ENCODE measurements at places on chromosomes 3 and 15.

GRCh38 chr3:138227650-138228049, 40.5 kb downstream of the ARMC8 start:
- DNase-seq = no peak

DNA sequence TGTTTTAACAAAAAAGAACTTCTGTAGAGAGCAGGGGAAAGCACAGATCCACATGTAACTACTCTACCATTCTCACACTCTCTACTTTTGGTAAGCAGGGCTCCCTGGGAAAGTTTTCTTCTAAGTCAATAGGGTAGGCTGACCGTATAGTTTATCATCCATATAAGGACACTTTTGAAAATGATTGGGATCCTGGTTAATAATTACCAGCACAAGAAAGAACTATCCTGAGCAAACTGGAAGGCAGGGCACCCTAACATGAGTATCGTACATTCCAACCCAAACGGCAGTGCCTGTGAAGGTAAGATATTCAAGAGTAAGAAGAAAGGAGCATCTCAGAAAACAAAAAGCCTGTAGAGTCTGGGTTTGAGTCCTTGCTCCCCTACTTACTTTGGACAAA, 22.1 kb downstream of the SUSD5 start:
- DNase-seq = no peak

DNA sequence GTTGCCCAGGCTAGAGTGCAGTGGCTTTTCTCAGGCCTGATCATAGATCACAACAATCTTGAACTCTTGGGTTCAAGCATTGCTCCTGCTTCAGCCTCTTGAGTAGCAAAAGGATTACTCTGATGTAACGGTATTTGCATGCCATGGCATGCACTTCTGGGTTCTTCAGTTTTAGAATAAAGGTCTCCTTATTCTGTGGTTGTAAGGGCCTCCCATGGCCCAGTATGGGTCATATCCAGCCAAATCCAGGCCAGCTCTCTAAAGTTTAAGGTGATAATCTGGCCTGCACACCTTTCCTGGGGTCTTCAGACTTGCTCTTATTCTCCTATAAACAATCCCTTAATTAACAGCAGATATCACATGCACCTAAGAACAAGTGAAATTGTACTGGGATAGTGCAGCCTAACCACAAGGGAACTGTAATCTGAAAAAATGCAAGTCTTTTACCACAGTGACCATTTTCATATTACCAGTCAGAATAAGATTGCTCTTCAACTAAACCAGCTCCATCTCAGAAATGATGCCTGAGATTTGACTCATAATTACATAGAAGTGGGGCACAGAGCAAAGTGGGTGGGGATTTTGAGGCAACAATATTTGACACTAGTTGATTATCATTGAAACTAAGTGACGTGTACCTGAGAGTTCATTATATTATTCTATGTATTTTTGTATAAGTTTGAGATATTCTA, 25.4 kb downstream of the COMMD2 start:
- no peak for DNase-seq

GRCh38 chr15:37789881-37790280, 144.6 kb upstream of the TMCO5A start:
- DNase-seq = no peak

- DNase-seq = no peak
Observed at GRCh38 chr3:161689584-161690298, 193.1 kb downstream of the OTOL1 start.

DNA sequence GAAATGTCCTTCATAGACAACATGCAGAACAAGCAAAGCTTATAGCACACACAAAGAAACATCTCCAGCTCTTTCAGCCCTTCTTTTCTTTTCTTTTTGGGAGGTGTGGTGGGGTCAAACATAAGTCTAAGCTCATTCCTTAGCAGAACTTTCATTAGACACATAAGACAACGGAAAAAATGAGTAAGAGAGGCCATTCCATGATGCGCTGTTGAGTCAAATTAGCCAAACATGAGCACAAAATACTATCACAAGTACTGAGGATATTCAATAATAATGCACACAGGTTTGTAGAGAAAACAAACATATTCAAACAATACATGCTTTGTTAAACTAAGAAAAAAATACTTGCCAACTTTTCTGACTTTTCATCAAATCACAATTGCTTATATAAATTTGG, 83.0 kb downstream of the PLOD2 start:
- no peak for DNase-seq

DNA sequence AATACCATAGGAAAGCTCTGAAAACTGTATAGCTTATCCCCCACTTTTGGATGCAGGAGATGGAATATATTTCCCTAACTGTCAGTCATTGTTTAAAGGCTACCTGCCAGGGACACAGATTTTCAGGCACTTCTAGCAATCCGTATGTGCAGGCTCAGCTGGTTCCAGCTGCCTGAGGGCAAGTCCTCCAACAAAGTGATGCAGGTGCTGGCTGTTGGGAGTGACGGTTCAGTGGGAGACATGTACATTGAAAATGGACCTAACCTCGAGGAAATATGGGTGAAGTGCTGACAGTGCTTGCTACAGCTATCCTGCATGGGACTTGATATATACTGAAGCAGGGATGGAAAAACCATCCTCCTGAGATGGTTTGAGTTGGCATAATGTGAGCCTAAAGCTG, 153.1 kb upstream of the GAP43 start:
- DNase-seq = no peak

- no peak for DNase-seq
Observed at GRCh38 chr15:94677202-94677790, 445.9 kb downstream of the MCTP2 start.

GRCh38 chr3:72820415-72820814, 27.8 kb downstream of the SHQ1 start:
- no peak for DNase-seq

GRCh38 chr15:54829821-54830220, 366.9 kb downstream of the RSL24D1 start:
- DNase-seq = no peak

DNA sequence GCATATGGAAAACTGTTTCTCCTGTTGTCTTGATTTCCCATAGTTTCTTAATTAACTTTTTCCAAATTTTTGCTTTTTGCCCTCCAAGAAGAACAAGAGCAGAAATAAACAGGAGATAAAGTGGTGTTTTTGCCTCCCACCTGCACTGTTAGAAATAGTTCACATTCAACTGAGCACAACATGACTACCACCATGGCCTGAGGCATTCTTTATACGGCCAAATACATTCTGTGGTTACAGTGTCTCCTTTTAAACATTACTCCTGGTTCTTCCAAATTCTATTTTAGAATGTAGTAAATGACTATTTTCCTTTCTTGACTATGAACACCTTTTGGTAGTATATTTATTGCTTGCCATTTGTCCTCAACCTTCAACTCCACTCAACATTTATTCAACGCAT, 98.5 kb downstream of the LARS2 start:
- no peak for DNase-seq

DNA sequence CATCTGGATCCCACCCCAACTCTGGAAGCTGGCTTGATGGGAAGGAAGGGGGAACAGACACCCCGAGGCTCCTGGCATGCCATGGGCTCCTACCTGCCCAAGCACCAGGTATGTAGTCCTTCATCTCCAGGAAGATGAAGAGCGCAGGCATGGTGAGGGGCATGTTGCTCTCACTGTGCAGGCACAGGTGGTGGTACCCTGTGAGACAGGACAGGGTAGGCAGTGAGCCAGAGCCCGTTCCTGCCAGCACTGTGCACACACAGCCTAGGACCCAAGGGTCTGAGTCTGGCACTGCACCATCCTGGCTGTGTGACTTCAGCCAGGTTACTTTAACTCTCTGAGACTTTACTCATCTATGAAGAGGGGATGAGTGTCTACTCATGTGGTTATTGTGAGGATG, 9.4 kb upstream of the ANKRD63 start:
- no peak for DNase-seq

DNA sequence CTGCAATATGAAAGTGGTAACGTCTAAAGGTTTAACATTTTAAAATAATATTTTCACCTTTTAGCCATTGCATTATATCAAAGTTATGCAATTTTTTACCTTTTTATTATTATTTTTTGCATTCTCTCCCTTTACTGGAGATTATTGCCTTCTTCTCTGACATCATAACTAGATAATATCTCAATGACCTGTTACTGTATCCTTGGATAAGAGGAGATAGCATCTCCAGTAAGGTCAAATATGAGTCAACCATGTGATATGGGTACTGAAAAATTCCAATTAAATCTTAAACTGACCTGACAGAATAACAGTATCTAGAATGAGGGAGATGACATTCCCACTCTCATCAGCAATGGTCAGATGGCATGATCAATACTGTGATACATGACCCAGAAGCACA, 108.3 kb downstream of the ZBTB20 start:
- DNase-seq = no peak

GRCh38 chr3:123344175-123344906, 104.5 kb downstream of the ADCY5 start:
- no peak for DNase-seq

DNA sequence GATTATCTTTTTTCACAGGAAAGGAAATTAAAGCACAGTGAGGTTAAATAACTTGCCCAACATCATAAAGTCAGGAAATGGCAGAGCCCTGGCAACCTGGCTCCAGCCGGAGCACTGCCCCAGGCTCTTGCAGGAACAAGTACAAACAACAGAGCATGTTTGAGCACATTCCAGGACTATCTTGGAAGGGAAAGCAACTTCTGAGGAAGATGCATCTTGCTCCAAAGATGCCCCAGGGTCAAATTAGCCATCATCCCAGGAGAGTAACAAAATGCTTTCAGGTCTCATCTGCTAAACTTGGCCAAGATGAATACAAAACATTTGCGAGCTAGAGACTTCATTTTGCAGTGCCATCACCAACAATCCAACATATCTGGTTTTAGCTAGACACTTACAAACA, 162.4 kb upstream of the LRRN1 start:
- no peak for DNase-seq

DNA sequence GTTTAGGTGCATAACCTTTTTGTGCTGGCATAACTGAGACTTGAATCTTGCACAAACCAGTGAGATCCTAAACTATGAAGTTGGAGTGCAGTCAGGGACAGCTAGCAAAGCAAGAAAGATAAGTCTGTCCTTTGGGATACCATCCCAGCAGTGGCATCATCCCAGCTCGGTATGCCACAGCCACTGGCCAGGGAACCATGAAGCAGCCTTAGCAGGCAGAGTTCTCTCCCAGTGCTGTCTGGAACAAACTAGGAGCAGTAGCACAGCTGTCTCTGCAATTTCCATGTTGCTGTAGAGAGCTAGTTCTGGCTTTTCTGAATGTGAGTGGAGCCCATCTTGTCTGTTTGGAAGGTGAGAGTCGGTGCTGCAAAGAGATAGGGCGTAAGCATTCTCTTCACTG, 130.3 kb downstream of the DTWD1 start:
- DNase-seq = no peak

- DNase-seq = no peak
Observed at GRCh38 chr3:117688583-117688982, 979.0 kb downstream of the TUSC7 start.

GRCh38 chr3:160686955-160687535, 10.1 kb downstream of the ARL14 start:
- DNase-seq = no peak

- DNase-seq = no peak
Observed at GRCh38 chr15:30905821-30906220, 2.1 kb downstream of the FAN1 start.

- no peak for DNase-seq
Observed at GRCh38 chr3:45923755-45924154, 19.5 kb upstream of the CXCR6 start.

DNA sequence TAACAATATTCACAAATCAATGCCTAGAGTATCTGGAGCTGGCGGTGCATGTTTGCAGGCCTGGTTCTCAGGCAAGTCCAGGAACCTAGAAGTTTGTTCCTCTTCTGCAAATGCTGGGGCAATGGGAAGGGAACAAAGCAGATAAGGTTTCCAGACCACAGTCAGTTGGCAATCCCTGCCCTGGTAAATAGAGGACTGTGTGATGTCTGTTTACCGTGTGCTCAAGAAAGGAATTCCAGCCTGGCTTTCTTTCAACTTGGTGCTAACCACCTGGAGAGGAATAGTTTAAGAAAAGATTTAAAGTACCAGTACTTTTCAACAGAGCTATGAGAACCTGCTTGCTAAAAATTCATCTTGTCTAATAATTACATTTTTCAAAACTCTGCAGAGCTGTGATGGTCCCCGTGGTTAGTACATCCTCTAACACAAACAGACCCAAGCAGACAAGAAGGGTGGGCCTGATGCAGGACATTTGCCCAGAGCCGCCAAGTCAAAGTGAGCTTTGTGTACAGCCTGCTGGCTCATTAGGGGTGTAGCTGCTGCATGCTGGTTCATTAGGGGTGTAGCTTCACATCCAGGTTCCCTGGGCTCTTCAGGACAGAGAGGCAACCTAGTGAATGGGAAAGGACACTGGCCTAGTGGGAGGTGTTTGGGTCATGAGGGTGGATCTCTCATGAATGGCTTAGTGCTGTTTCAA, 220.5 kb downstream of the SQOR start:
- DNase-seq = no peak

DNA sequence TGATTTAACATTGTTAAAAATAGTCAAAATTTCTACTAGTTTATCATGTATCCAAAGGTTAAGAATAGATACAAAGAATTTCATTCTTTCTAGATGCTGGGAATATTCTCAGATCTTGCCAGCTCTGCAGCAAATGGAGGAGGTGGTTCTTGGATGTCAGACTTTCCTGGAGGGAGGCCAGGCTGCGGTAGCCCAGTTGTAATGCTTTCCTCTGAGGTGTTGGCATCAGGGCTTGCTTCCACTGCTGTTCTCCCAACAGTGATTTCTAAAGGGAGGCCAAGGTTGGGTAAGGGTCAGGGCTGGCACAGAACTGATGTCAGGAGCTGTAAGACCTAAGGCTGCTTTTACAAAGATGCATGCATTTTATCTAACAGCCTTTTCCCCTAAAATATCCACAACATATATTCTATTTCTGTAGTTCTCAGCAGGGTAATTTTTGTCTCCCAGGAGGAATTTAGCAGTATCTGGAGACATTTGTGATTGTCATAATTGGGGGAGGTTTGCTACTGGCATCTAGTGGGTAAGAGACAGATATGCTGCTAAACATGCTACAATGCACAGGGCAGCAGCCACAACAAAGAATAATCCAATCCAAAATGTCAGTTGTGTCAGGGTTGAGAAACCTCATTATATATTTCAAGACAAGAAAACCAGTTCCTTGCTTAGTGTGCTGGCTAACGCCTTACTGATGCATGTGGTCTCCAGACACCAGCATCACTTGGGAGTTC, 42.0 kb upstream of the SPTSSB start:
- no peak for DNase-seq

GRCh38 chr15:91541286-91541685, 312.2 kb upstream of the SLCO3A1 start:
- no peak for DNase-seq

- no peak for DNase-seq
Observed at GRCh38 chr3:29694331-29694730, 413.5 kb downstream of the RBMS3 start.

All from CD4-positive, alpha-beta T cell treated with Interleukin-17A for 4 hours (primary cell).